Stimulated activated CD8-positive, alpha-beta memory T cell treated with anti-CD3 and anti-CD28 coated beads, Interleukin-15, amount 100 ng/mL, for 48 hours (primary cell): ENCODE measurements at places on chromosomes 12 and 14.

GRCh38 chr14:104266631-104267575, 128.5 kb downstream of the KIF26A start:
- no peak for DNase-seq

- no peak for DNase-seq
Measured at GRCh38 chr12:22101749-22102243, 55.8 kb downstream of the CMAS start.

- no peak for DNase-seq
Measured at GRCh38 chr12:90695415-90695814, 259.6 kb downstream of the CCER1 start.

DNA sequence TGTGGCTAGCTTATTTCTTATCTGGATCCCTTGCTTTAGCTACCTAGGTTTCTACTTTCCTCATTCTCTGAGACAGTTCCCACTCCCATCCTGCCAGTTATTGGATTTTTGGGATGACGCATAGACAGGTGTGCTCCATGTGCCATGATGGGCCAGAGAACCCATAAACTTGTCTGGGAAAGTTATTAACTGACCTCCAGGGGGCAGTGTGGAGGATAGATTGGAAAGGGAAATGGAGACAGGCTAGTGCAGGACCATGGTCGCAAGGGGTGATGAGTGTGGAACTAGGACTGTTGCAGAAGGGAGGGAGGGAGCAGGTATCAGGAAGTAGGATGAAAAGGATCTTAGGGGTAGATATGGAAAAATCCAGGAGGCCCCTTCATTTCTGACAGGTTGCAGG, 80.3 kb downstream of the ESRRB start:
- DNase-seq, result no peak

DNA sequence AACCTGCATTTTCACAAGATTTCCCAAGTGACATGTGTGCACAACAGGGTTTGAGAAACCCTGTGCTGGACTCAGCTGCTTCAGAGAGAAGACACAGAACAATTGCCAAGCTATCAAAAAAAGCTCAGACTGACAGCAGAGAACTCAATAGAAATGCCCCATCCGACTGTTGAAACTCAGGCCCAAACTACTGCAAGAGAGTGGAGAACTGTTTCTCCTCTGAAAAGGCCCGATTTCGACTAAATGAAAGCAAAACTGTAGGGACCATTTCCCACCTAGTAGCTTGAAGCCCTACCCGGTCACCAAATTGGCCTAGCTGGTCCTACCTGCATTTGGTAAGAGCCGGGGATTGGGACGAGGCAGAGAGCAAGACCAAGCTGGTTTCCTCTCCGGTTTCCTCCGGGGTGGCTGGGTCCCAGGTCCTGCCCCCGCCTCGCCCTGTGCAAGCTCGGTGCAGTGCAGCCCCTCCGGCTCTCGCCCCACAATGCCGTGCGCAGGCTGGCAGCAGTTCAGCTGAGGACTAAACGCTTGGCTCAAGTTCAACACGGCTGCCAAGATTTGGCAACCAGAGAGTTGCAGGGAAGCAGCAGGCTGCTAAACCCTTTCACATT, 1180.6 kb downstream of the VRK1 start:
- DNase-seq, result peak; percentile 66

DNA sequence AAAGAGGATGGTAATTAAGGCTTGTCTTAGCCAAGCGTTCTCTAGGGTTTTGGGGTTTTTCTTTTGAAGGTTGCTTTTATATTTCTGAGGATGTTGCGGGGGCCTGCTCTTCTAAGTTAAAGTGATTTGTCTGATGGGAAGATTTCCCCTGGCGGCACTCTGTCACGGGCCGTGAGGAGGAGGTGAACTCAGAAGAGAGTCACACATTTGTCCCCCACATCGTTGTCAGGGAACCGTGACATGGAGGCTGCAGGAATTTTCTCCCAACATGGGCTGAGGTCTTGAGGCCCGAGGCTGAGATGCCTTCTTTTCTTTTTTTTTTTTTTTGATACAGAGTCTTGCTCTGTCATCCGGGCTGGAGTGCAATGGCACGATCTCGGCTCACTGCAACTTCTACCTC, 71.5 kb downstream of the ADGRD1 start:
- no peak for DNase-seq

- DNase-seq, result no peak
Measured at GRCh38 chr12:7479771-7480170, 23.8 kb downstream of the CD163 start.

- no peak for DNase-seq
Measured at GRCh38 chr14:58071341-58071740, 80.7 kb downstream of the ARMH4 start.

DNA sequence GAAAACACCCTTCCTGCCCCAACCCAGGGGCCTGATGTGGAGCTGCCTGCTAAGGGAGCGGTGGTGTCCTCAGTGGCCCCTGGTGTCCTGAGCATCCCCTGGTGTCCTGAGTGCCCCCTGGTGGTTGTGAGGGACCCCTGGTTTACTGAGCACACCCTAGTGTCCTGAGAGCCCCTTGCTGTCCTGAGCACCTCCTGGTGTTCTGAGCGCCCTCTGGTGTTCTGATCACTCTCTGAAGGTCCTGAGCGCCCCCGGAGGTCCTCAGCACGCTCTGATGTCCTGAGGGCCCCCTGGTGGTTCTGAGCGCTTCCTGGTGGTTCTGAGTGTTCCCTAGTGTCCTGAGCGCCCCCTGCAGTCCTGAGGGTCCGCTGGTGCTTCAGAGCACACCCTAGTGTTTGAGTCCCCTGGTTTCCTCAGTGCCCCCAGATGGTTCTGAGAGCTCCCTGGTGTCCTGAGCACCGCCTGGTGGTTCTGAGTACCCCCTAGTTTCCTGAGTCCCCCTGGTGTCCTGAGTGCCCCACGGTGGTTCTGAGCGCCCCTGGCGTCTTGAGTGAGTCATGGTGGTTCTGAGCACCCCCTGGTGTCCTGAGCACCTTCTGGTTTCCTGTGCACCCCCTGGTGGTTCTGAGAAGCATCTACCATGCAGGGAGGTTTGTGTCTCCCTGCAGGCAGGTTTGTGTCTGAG, 1004.2 kb downstream of the TMEM121 start:
- DNase-seq, result peak; percentile 60

DNA sequence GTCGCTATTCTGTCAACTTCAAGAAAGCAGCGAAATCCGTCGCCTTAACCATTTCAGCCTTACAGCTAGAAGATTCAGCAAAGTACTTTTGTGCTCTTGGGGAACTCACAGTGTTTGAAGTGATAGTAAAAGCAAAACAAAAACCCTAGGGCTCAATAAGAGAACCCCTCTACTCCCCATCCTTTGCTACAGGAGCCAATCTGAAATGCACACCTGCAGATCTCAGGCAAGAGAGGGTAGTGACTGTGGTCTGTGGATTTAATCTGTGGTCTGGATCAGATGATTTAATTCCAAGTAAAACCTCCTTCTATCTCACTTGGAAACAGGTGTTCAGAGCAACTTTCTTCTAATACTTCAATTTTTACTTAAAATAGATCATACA, 422.9 kb upstream of the OR4E1 start:
- no peak for DNase-seq

DNA sequence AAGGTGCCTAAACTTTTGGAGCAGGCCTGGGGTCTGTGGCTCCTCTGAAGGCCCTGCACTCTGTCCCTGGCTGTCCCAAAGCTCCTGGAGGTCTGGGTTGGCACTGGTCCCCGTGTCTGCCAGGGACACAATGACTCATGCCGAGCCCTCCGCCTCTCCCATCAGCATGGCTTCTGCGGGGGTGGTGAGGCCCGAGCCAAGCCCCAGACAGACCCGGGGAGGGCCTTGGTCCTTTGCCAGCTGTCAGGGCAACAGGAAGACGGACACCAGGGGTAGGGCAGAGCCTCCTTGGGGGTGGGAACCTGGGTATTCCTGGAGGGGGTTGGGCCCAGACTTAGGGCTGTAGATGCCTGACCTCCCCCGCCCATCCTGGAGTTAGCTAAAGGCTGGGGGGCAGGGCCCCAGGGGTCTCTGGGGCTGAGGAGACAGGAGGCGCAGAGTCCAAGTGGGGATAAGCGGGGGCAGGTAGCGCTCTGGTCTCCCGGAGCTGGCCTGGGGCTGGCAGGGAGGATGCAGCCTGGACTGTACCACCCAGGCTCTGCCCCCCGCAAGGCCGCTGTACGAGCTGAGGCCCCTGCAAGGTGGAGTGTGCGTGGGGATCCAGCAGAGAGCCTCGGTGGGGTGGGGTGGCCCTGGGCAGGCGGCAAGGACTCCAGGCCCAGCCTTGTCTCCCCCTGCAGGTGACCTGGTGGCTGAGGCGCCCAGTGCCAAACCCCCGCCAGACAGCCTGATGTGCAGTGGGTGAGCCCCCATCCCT, 16.4 kb upstream of the PUS1 start:
- DNase-seq, result no peak

DNA sequence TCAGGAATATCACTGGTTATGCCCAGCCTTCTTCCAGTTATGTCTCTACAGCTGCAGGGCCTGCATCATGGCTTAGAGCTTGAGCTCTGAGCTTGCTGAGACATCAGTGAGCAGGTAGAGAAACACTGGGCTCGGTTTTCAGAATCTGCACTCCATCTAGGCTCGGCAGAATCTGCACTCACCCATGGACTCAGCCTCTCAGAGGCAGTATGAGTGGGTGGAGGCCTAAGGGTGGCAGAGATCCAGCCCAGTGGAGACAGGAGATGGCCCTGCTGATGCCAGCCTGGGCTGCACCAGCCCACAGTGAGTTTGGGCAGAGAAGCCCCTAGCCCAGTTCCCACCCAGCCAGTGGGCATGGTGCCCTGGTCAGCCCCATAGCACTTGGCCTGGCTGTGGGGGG, 12.8 kb downstream of the KRT80 start:
- no peak for DNase-seq

DNA sequence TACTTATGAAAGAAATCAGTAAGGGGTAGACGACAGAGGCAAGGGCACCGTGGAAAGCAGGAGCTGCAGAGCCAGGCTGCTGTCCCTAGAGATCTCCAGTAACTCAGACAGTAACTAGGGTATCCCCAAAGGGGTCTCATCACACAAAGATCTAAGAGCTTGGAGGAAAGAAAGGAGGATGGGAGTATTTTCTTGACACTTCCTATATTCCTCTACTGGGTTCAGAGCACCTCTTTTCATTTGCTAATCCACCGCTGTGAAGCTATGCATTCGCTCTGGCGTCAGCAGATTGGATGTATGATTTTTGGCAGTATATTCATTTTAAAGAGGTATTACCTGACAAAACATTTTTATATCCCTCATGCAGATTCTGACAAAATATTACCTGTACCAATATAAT, 12.6 kb downstream of the USP44 start:
- no peak for DNase-seq

GRCh38 chr12:18998343-18999261, 130.9 kb upstream of the PLEKHA5 start:
- DNase-seq, result no peak

DNA sequence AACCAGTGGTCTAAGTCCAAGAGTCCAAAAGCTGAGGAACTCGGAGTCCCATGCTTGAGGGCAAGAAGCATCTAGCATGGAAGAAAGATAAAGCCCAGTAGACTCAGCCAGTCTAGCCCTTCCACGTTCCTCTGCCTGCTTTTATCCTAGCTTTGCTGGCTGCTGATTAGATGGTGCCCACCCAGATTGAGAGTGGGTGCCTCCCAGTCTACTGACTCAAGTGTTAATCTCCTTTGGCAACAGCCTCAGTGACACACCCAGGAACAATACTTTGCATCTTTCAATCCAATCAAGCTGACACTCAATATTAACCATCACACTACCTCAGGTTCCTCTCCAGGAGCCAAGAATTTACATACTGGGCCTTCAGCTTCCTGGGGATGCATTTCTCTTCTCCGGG, 476.1 kb downstream of the FUT8 start:
- DNase-seq, result no peak

DNA sequence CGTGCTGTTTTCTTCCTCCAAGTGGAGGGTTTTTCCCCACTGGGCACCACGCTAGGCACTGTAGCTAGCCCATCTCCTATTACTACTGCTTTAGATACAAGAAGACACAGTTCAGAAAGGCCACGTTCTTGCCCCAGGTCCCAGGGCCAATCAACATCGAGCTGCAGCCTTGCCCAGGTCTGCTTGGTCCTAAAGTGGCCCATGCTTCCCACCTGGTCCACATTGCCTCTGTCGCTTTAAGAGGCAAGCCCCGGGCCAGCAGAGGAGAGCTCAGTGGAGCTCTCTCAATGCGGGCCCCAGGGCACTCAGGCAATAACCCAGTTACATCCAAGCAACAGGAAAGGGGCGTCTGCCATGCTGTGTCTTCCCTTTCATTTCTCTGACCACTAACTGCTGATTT, 148.1 kb downstream of the CALM1 start:
- DNase-seq, result no peak

DNA sequence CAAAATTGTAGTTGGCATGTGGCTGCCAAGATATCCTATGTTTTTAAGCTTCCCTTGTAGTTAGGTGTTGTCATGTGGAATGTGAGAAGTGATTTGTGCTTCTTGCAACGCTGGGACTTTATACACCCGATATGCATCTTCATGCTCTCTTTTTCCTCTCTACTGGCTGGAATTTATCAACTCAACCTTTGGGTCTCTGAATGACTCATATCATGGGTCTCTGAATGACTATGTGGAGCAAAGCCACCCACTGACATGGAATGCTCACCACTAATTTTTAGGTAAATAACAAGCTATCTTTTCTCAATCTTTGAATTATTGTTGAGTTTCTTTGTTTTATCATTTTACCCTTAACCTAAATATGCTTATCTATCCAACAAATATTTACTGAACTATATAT, 144.6 kb downstream of the ATP23 start:
- DNase-seq, result no peak

DNA sequence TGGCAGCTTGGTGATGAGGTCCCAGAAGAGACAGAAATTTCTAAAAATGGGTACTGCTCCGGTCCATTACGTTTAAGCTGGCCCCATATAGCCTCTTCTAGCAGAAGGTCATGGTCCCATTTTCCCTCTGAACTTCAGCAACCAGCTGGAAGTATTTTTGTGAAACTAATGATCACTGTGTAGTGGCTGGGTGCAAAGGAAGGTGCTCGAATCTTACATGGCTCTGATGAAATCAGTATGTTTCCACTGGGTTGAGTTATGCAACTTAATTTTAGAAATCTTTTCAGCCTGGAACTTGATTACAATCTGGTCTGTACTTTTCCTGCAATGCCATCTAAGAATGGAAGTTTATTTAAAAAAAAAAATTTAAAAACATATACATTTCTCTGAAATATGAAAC, 228.5 kb downstream of the FOXN3 start:
- no peak for DNase-seq

- no peak for DNase-seq
Measured at GRCh38 chr12:62767496-62767895, 167.5 kb downstream of the PPM1H start.

- DNase-seq, result no peak
Measured at GRCh38 chr12:91663744-91664143, 481.1 kb upstream of the DCN start.

- no peak for DNase-seq
Measured at GRCh38 chr12:97168804-97169203, 261.7 kb downstream of the NEDD1 start.

GRCh38 chr12:43337571-43338444, 214.2 kb downstream of the ADAMTS20 start:
- no peak for DNase-seq

GRCh38 chr12:3797531-3798048, 44.7 kb upstream of the CRACR2A start:
- DNase-seq, result no peak

DNA sequence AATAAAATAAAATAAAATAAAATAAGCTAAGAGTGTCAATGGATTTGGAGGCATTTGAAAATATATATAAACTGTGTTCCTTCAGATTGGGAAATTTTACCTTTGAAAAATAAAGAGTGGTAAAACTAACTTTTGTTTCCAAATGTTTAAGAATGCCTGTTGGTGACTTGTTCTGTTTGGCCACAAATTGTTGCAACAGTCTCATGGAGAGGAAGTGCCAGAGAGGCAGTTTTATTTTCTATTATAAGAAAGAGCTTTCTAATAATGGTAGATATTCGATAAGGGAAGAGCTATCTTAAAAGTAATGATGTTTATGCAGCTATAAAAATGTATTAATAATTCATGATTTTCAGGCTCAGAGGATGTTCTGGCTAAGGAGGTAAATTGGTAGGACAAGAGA, 68.8 kb upstream of the MDGA2 start:
- DNase-seq, result no peak
